ENCODE measurements at places on chromosomes 2 and 18. TPM values are rescaled to one million over a fixed set of nuclear protein-coding genes. Genes with fewer than 3 reads are reported as not detected.

The CRYBA2 gene
- not detected for total RNA-seq

GRCh38 chr18:45277908-45278307 is 337.4 kb upstream of the SLC14A2 start:
- DNase-seq: no peak

DNA sequence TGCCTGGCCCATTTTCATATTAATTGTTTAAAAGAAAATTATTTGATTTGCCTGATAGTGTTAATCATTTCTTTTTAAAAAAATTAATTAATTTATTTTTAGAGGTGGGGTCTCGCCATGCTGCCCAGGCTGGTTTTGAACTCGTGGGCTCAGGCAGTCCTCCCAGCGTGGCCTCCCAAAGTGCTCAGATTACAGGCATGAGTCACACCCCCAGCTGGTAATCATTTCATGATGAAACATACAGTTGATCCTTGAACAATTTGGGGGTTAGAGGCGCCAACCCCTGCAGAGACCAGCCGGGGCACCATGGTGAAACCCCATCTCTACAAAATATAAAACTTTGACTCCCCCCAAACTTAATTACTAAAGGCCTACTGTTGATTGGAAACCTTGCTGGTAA is 7.9 kb downstream of the GPN1 start:
- DNase-seq: no peak

DNA sequence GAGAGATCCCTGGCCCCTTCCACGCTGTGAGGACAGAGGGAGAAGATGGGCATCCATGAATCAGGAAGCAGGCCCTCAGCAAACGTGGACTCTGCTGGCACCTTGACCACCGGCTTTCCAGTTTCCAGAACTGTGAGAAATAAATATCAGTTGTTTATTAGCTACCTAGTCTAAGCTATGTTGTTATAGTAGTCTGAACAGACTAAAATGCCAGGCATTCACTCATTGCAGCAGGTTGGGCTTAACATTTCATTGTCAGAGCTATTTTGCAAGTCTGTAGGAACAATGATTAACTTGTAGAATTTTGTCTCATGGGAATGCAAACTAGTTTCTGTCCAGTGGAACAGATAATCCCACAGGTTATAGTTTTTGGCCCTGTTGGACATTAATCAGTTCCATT is 24.8 kb upstream of the TBC1D8 start:
- DNase-seq: no peak

The TAF1B gene
- 25.9 TPM for total RNA-seq

- no peak for DNase-seq
Observed at GRCh38 chr18:78927616-78928015, 52.0 kb upstream of the SALL3 start.

The ST6GAL2 gene
- total RNA-seq: 139 TPM

GRCh38 chr2:231133365-231134099 is 8.7 kb upstream of the HTR2B start:
- DNase-seq: no peak

DNA sequence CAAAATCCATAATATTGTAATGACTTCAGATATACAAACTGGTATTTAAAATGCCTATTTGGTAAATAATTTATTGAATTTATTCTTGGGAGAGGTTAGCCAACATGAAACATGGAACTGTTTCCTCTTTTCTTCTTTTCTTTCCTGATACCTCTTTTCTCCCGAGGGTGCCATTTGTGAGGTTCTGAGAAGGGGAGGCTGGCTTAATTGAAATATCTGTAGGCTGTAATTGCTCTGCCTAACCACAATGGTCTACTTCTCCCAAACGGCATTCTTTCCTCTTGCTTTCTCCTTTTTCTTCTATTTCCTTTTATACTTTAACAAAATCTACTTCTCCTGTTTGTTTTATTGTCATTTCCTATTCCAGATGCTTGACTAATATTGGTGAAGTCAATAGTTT is 114.9 kb downstream of the TCF4 start:
- no peak for DNase-seq

The TCF7L1 gene
- 31.8 TPM for total RNA-seq
